ENCODE measurements at places on chromosomes 13 and 19. TPM values are rescaled to one million over a fixed set of nuclear protein-coding genes. Genes with fewer than 3 reads are reported as not detected.

TRPC4 gene
- total RNA-seq, result 0.82 TPM

BEST2 gene
- not detected for total RNA-seq

C13orf42 gene
- total RNA-seq, result not detected

TEX29 gene
- not detected for total RNA-seq

PRX gene
- total RNA-seq, result 2.0 TPM

CGB8 gene
- not detected for total RNA-seq

OVOL3 gene
- not detected for total RNA-seq

ZFP82 gene
- total RNA-seq, result 7.0 TPM

ZNF99 gene
- total RNA-seq, result 0.16 TPM

PDS5B gene
- 41.3 TPM for total RNA-seq

SLC10A2 gene
- total RNA-seq, result not detected

PEAK3 gene
- not detected for total RNA-seq

NTF4 gene
- total RNA-seq, result not detected

MAB21L1 gene
- 1.3 TPM for total RNA-seq

ATCAY gene
- total RNA-seq, result not detected

FAM98C gene
- total RNA-seq, result 24.7 TPM

ZNF829 gene
- 2.3 TPM for total RNA-seq

MED29 gene
- total RNA-seq, result 28.9 TPM

KIR2DL4 gene
- total RNA-seq, result 0.75 TPM

LINGO3 gene
- not detected for total RNA-seq

CEACAM3 gene
- total RNA-seq, result not detected

SPACA4 gene
- not detected for total RNA-seq

ZNF420 gene
- 13.7 TPM for total RNA-seq

SIGLEC12 gene
- total RNA-seq, result not detected

GNA15 gene
- total RNA-seq, result 5.3 TPM

PTH2 gene
- not detected for total RNA-seq

TINCR gene
- total RNA-seq, result 0.51 TPM

CYP2A6 gene
- 0.94 TPM for total RNA-seq

ATP1A3 gene
- total RNA-seq, result not detected

OR7D4 gene
- total RNA-seq, result not detected

PSG7 gene
- not detected for total RNA-seq

FFAR1 gene
- not detected for total RNA-seq

ZNF320 gene
- 6.1 TPM for total RNA-seq

LILRA5 gene
- 3.1 TPM for total RNA-seq

WDR88 gene
- total RNA-seq, result not detected

ALOX5AP gene
- total RNA-seq, result 72.7 TPM

DACT3 gene
- total RNA-seq, result 0.22 TPM

LGALS14 gene
- total RNA-seq, result not detected

MISP3 gene
- total RNA-seq, result not detected

MEIS3 gene
- 3.8 TPM for total RNA-seq

IZUMO4 gene
- 2.3 TPM for total RNA-seq

OR7A5 gene
- not detected for total RNA-seq
